Esophagus muscularis mucosa (tissue), 4 donors: ENCODE measurements at places on chromosomes 1 and 21. TPM values are rescaled to one million over a fixed set of nuclear protein-coding genes. Genes with fewer than 3 reads are reported as not detected.

- no peak overlapping the region for H3K4me3 ChIP-seq
- no peaks in the 10 kb centered on the region for H3K4me1 ChIP-seq
- no peaks in the 10 kb centered on the region for H3K36me3 ChIP-seq
- H3K27ac ChIP-seq, result no peak overlapping the region
Observed at GRCh38 chr1:98217601-98218000, 296.8 kb upstream of the DPYD start.

DNA sequence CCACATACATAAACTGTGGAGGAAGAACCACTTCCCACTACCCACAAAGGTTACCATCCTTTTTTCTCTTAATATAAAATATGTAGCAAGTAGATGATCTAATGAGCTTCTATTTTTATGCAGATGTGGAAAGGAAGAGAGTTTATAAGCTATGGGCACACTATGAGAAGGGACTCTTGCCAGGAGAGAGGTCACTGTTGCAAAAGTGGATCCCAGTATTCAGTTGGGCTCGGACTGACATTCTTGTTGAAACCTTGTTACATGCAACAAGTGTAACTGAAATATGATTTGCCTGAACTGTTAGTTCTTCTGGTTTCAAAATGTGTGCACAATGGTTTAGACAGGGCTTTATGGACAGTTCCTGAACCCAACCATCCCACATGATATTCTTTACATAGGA, 397.4 kb upstream of the PKN2 start:
- DNase-seq, result no peak
- no peak overlapping the region for H3K4me3 ChIP-seq
- no peaks in the 10 kb centered on the region for H3K27me3 ChIP-seq
- H3K36me3 ChIP-seq, result no peaks in the 10 kb centered on the region

Gene FAM72D
- total RNA-seq, result not detected

DNA sequence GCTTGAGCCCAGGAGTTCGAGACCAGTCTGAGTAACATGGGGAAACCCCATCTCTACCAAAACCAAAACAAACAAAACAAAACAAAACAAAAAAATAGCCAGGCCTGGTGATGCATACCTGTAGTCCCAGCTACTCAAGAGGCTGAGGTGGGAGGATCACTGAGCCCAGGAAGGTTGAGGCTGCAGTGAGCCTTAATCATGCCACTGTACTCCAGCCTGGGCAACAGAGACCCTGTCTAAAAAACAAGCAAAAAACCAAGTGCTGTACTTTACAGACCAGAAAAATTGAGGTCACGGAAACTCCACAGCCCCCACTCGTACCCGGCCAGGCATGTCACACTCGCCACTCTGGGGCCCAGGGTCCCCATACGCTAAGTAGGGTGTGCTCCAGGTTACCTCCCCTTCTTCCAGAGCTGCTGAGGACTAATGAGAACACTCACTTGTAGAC, 22.9 kb downstream of the ATP2B4 start:
- DNase-seq, result no peak
- no peaks in the 10 kb centered on the region for H3K27me3 ChIP-seq
- peak overlapping the region; percentile 81 for H3K27ac ChIP-seq
- no peak overlapping the region for H3K4me3 ChIP-seq
